ENCODE measurements at places on chromosomes 13 and 19.

DNA sequence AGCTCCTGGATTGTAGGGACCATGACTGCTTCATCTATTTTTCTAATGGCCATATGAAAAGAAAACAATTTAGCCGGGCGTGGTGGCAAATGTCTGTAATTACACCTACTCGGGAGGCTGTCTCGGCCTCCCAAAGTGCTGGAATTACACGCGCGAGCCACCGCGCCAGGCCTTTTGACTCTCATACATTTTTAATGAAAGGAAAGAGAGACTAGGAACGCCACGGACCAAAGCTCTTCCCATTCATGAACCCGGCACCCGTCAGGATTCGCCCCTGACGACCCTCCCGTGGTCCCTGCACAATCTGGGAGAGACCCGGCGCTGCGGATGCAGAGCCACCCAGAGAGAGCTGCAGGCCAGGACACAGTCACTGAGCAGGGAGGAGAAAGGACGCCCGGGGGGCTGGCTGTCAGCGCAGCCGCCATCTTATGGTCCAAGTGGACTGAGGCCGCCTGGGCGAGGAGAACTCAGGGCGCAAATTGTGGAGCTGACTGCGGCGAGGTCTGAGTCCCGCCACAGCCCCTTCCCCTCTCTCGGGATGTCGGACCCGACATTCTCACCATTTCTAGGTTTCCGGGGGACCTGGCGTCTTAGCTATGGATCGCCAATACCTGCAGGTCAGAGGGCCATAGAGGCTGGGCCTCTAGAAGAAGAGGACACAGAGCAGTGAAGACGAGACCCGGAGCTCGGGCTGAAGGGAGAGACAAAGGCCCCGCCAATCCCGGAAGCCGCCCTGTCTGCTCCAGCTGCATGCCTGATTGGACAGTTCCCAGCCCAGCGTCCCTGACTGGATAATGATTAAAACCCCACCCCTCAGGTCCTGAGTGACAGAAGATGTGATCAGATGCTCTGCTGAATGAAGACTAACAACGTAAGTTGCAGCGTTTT lies at the start of gene ZNF681:
ZNF681 (minus strand) TSS at position 705 of the 888 bp plus-strand sequence; CDS start at position 563, 142 bp downstream.
- DNase-seq: no peak

DNA sequence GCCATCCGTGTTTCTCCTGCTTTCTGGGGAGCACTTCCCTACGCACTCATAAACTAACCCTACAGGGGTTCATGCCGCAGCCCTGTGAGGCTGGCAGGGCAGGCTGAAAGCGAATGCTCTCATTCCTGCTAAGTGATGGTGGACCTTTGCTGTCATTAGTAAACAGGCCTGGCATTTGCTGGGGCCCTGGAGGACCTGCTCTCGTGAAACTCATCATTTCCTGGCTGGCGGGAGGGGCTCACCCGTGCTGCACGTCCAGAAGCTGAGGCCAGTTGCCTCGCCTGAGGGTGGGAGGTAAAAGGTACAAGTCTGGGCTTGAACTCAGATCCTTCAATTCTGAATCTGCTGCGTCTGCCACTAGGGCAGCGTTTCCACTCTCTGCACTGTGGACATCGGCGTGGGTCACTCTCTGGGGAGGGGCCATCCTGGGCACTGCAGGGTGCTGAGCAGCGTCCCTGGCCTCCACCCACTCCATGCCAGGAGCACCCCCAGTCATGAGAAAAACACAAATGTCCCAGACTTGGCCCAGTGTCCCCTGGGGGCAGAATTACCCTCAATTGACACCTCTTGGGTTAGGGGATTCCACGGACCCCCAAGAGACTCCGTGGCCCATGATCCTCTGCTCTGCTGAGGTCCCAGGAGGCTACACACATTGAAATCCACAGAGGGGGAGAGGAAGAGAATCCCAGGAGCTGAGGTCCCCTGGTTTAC lies 7.0 kb downstream of the MOB3A start:
- no peak for DNase-seq

- no peak for DNase-seq
Observed at GRCh38 chr13:59514316-59514715, 649.4 kb downstream of the DIAPH3 start.

GRCh38 chr13:102470283-102470917 lies 68.6 kb upstream of the FGF14 start:
- no peak for DNase-seq

- no peak for DNase-seq
Observed at GRCh38 chr13:43924549-43925245, 45.0 kb downstream of the LACC1 start.
